ENCODE measurements at places on chromosomes 5 and 9. TPM values are rescaled to one million over a fixed set of nuclear protein-coding genes. Genes with fewer than 3 reads are reported as not detected.

The WDR31 gene
- total RNA-seq = 3.5 TPM

GRCh38 chr9:621201-621855 lies 220.2 kb upstream of the DMRT1 start:
- H3K27me3 ChIP-seq = no peaks in the 10 kb centered on the region
- H3K4me3 ChIP-seq = no peak overlapping the region
- no peak for DNase-seq
- H3K27ac ChIP-seq = no peak overlapping the region
- peaks cover 40% of the 10 kb centered on the region for H3K4me1 ChIP-seq
- no peaks in the 10 kb centered on the region for H3K36me3 ChIP-seq

The COL15A1 gene
- total RNA-seq = 10.5 TPM

- H3K4me3 ChIP-seq = no peak overlapping the region
- H3K36me3 ChIP-seq = no peaks in the 10 kb centered on the region
- H3K27me3 ChIP-seq = peaks cover 5% of the 10 kb centered on the region
- no peak for DNase-seq
- no peaks in the 10 kb centered on the region for H3K4me1 ChIP-seq
Measured at GRCh38 chr9:99451112-99451606, 229.1 kb downstream of the SEC61B start.

DNA sequence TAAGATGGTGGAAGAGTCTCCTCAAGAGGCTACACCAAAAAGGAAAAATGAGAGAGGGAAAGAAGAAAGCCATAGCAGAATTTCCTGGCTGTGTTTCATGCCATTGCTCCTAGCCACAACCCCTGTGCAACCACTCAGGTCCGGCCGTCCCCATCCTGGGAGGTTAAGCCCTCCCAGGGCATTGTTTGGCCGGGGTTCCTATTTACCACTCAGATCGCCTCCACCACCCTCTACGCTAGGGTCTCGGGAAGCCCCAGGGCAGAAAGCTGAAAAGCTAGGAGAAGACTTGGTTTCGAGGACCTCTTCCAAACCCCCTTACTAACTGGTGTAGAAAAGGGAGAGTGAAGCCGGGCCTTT lies 715 bp downstream of the RC3H2 start:
- H3K36me3 ChIP-seq = no peaks in the 10 kb centered on the region
- DNase-seq = peak; percentile 65
- no peaks in the 10 kb centered on the region for H3K27me3 ChIP-seq
- peak overlapping the region; percentile 81 for H3K4me3 ChIP-seq

The LRSAM1 gene
- total RNA-seq = 31.2 TPM

- no peak overlapping the region for H3K4me3 ChIP-seq
- no peak for DNase-seq
- no peaks in the 10 kb centered on the region for H3K36me3 ChIP-seq
- no peak overlapping the region for H3K27ac ChIP-seq
- H3K27me3 ChIP-seq = no peaks in the 10 kb centered on the region
Measured at GRCh38 chr9:6089300-6089699, 73.9 kb upstream of the RANBP6 start.

DNA sequence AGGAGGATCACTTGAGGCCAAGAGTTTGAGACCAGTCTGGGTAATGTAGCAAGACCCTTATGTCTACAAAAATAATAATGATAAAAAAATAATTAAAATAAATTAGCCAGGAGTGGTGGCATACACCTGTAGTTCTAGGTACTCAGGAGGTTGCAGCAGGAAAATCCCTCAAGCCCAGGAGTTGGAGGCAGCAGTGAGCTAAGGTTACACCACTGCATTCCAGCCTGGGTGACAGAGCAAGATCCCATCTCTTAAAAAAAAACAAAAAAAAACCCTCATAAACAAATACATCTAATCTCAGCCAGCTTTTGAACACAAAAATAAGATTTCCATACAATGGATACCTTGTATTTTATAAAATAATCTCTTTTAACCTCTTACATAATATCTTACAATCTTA lies 363.3 kb upstream of the KLF4 start:
- H3K27me3 ChIP-seq = no peaks in the 10 kb centered on the region
- DNase-seq = no peak
- H3K4me3 ChIP-seq = no peak overlapping the region
- H3K4me1 ChIP-seq = peaks cover 8% of the 10 kb centered on the region

DNA sequence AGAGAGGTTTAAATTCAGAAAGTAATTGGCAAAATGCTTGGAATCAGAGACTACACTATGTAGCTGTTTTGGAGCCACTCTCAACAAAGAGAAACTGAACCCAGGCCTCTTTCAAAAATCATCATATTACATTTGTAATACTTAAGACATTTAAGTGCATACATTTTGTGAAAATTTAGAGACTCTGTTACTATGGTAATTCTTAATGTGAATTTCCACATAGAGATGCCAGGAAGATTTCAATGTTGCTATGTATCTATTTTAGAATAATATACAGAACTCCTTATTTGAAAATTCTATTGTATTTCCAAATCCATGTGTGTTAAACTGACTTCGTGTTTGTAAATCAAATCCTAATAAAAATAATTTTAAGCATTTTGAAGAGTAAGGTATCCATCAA lies 1260.9 kb upstream of the C9orf72 start:
- no peaks in the 10 kb centered on the region for H3K36me3 ChIP-seq
- no peak overlapping the region for H3K27ac ChIP-seq
- H3K4me3 ChIP-seq = no peak overlapping the region
- no peak for DNase-seq

DNA sequence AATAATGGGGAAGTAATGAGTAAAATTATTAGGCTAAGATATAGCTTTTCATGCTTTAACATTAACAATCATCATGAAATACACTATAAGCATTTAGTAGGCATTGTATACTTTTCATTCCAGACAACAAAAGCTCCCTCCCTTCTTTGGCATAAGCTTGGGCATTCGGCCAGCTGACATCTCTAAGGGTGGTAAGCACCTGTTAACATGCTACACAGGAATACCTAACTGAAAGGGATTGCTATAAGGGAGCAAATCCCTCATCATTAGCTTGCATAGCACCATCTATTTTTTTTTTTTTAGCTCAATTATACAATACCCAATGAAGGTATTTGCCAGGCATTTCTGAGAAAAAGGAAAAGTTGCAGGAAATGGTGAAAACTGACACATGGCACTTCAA lies 16.6 kb downstream of the STRBP start:
- no peaks in the 10 kb centered on the region for H3K27me3 ChIP-seq
- no peaks in the 10 kb centered on the region for H3K36me3 ChIP-seq
- no peak overlapping the region for H3K27ac ChIP-seq
- no peaks in the 10 kb centered on the region for H3K4me1 ChIP-seq

- peaks cover 41% of the 10 kb centered on the region for H3K4me1 ChIP-seq
- H3K4me3 ChIP-seq = no peak overlapping the region
- DNase-seq = no peak
- no peak overlapping the region for H3K27ac ChIP-seq
Measured at GRCh38 chr5:139575751-139576150, 14.6 kb downstream of the UBE2D2 start.

DNA sequence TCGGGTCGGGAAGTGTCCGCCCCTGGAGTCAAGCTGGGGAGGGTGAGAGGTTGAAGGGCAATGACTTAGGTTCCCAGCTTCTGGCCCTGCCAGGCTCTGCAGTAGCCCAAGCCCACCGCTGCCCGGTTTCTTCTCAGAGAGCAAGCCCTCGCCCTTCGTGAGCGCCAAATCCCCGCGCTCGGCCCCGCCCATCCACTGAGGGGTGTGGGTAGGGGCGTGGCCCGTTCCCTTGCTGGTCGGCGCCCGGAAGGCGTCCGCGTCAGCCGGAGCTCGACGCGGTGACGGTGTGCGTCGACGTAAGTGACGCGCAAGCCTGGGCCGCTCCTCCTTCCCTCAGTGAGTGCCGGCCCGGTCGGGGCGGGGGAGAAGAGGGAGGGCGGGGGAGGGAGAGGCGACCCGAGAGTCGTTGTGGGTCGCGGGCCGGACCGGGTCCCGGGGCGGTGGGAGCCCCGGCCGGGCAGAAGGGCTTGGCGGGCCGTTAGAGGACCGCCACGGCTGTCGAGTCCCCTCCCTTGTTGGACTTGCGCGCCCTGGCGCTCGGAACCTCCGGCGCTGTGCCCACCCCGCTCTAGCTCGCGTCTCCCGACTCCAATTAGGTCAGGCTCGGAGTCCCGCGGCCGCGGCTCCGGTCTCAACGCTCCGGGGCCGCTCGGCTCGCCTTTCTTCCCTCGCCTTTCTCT lies 659 bp downstream of the ZNF131 start:
- peak overlapping the region; percentile 97 for H3K4me3 ChIP-seq
- H3K27me3 ChIP-seq = no peaks in the 10 kb centered on the region
- peak overlapping the region; percentile 98 for H3K27ac ChIP-seq
- DNase-seq = peak; percentile 97
- H3K4me1 ChIP-seq = peaks cover 32% of the 10 kb centered on the region
- peaks cover 11% of the 10 kb centered on the region for H3K36me3 ChIP-seq

The ANXA2R gene
- total RNA-seq = 0.89 TPM

GRCh38 chr5:116574367-116575325 lies at the start of gene SEMA6A:
Gene SEMA6A, minus strand, starts transcription at chr5:116574823. Its CDS starts 69,879 bp downstream, at chr5:116504944.
- peak; percentile 93 for DNase-seq
- H3K27me3 ChIP-seq = peaks cover 27% of the 10 kb centered on the region
- peak within 1 kb of the TSS; percentile 70 for H3K27ac ChIP-seq
- no peaks in the 10 kb centered on the region for H3K36me3 ChIP-seq
- H3K4me1 ChIP-seq = peaks cover 45% of the 10 kb centered on the region

All from suprapubic skin (tissue), 4 donors.